ENCODE measurements at places on chromosomes 1 and 21.

- H3K4me3 ChIP-seq: no peak overlapping the region
- peaks cover 1% of the 10 kb centered on the region for H3K27me3 ChIP-seq
- DNase-seq: no peak
- peaks cover 36% of the 10 kb centered on the region for H3K4me1 ChIP-seq
- H3K27ac ChIP-seq: no peak overlapping the region
Observed at GRCh38 chr1:193070386-193070753, 11.0 kb downstream of the RO60 start.

GRCh38 chr1:5595531-5596170, 396.6 kb downstream of the NPHP4 start:
- peaks cover 2% of the 10 kb centered on the region for H3K27me3 ChIP-seq
- H3K4me1 ChIP-seq: peaks cover 2% of the 10 kb centered on the region
- no peak overlapping the region for H3K4me3 ChIP-seq
- DNase-seq: no peak

DNA sequence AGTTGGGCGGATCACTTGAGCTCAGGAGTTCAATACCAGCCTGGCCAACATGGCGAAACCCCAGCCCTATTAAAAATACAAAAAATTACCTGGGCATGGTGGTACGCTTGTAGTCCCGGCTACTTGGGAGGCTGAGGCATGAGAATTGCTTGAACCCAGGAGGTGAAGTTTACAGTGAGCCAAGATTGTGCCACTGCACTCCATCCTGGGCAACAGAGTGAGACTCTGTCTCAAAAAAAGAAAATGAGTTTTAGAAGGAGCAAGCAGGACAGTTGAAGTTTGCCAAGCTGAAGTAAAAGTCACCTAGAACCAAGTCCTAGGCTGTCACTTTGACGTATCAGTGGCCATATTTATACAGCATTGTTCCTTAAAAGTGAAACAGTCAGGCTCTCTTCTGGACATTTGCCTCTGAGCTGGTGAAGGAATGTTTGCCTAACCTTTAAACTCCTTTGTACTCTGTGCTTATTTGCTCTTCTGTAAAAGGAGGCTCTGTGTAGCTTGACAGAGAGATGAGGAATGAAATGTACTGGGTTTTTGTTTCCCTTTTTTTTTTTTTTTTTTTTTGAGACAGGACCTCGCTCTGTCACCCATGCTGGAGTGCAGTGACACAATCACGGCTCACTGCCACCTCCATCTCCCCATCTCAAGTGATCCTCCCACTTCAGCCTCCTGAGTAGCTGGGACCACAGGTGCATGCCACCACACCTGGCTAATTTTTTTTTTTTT, 2.8 kb downstream of the RAB4A start:
- peaks cover 10% of the 10 kb centered on the region for H3K36me3 ChIP-seq
- DNase-seq: no peak
- no peak overlapping the region for H3K4me3 ChIP-seq
- H3K27ac ChIP-seq: no peak overlapping the region
- peaks cover 23% of the 10 kb centered on the region for H3K4me1 ChIP-seq

DNA sequence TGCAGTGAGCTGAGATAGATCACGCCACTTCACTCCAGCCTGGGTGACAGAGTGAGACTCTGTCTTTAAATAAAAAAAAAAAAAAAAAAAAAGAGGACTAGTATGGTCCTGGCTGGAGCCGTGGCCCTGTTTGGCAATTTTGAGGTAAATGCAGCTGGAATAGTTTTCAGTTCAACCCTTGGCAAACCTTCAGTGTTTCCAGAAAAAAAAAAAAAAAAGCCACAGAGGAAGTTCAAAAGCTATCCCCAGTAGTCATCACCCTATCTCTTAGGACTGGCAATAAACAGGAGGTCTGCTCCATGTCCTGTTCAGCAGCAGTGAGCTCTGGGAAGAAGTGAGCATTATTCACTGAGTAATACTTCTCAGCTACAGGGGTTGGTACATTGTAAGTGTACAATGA, 56.8 kb upstream of the ERRFI1 start:
- H3K4me3 ChIP-seq: no peak overlapping the region
- no peaks in the 10 kb centered on the region for H3K36me3 ChIP-seq
- no peak overlapping the region for H3K27ac ChIP-seq
- H3K27me3 ChIP-seq: peaks cover 10% of the 10 kb centered on the region

Measured in endothelial cell (in vitro differentiated cells).